ENCODE measurements at places on chromosomes 1 and 21.

GRCh38 chr1:1601564-1602303 is 1.8 kb upstream of the FNDC10 start:
- peaks cover 22% of the 10 kb centered on the region for H3K4me1 ChIP-seq
- H3K27ac ChIP-seq, result no peak overlapping the region
- no peak overlapping the region for H3K4me3 ChIP-seq
- no peaks in the 10 kb centered on the region for H3K36me3 ChIP-seq

GRCh38 chr21:33897739-33898138 is 17.9 kb downstream of the ATP5PO start:
- H3K36me3 ChIP-seq, result peaks cover 19% of the 10 kb centered on the region
- H3K4me3 ChIP-seq, result no peak overlapping the region
- H3K27ac ChIP-seq, result no peak overlapping the region
- no peak for DNase-seq
- H3K27me3 ChIP-seq, result no peaks in the 10 kb centered on the region

DNA sequence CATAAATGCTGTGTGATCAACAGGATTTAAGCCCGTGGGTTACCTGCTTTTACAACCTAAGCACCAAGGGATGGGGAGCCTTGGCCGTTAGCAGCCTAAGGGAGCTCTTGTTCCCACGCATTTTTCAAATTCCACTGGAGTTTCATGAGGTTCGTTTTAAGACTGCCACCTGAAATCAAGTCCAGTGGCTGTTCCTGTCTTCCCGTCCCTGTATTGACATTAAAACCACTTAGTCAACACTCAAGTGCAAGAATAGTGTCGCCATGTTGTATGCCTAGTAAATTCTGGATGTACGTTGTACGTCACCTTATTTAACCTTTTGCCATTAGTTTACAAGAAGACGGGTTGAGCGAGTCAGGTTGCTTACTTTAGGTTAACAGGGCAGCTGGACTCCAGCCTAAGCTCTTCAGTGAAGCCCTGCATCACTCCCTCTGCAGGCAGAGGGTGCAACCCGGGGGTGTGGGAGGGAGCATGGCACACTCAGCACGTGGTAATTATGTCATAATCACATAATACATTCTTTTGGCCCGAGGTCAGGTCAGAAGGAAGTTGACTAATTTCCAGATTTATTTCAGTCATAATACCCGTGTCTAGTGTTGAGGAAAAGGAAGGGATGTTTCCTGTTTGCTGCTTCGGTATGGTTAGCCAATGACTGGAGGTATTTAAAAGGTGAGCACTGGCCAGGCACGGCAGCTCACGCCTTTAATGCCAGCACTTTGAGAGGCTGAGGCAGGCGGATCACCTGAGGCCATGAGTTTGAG is 42.5 kb downstream of the CNST start:
- DNase-seq, result no peak
- no peaks in the 10 kb centered on the region for H3K4me1 ChIP-seq
- no peak overlapping the region for H3K4me3 ChIP-seq
- peak overlapping the region; percentile 15 for H3K27ac ChIP-seq

DNA sequence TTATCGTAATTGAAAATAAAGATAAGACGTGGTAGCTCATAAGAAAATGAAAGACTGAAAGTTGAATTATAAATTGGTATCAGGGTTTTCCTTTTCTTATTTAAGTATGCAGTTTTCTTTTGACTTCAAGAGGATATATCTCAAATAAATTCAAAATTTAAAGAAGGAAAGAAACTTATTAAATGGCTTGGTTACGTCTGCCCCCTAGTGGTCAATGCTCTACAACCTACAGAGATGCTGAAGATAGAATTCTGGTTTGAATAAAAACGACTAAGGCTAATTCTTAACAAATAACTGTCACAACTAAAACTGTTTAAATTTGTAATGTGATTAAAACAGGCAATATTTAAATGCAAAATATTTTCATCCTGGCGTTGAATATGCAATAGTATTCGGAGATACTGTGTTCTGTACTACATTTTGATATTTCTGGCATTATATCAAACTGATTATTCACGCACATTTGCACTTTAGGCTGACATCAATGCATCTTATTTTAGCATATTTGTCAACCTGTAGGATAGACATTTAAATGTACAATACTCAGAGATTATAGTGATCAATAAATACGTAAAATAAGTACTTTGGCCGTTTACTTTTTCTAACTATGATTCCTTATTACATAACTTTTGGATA is 26.8 kb downstream of the IFI44 start:
- H3K4me3 ChIP-seq, result no peak overlapping the region
- no peak overlapping the region for H3K27ac ChIP-seq
- no peaks in the 10 kb centered on the region for H3K36me3 ChIP-seq
- no peaks in the 10 kb centered on the region for H3K27me3 ChIP-seq
- peaks cover 6% of the 10 kb centered on the region for H3K4me1 ChIP-seq

DNA sequence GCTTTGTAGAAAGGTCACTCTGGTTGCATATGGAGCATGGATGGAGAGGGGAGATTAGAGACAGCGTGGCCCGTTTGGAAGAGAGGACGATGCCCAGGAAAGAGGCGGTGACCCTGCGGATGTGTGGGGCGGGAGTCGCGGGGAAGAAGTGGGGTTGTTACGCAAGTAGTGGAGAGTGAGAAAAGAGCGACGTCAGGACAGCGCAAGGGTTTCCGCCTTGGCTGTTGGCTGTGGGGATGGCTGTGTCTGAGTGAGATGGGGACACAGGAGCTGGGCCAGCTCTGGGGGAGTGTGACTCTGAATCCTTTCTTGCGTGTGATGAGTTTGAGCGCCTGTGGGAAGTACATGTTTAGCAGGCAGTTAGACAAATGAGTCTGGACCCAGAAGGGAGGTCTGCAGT is 3.8 kb downstream of the B4GALT2 start:
- peaks cover 35% of the 10 kb centered on the region for H3K36me3 ChIP-seq
- no peaks in the 10 kb centered on the region for H3K27me3 ChIP-seq
- peaks cover 14% of the 10 kb centered on the region for H3K4me1 ChIP-seq
- H3K27ac ChIP-seq, result no peak overlapping the region
- H3K4me3 ChIP-seq, result no peak overlapping the region
- DNase-seq, result no peak

DNA sequence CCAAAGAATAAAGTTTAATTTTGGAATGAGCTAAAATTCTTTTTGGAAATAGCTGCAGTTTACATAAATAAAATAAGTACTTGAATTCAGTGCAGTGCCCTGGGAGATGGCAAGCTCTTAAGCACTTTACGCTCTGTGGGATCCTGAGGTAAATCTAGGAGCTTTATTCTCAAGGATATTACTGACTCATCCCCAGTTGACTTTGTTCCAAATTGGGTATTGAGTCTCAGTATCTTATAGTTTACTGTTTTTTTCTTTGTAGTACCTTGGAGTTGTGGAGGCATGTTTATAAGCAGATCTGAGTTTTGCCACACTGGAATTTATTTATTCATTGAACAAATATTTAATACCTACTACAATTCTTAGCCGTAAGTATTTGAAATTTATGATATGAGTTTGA is 27.4 kb upstream of the HRNR start:
- no peak overlapping the region for H3K4me3 ChIP-seq
- no peaks in the 10 kb centered on the region for H3K27me3 ChIP-seq
- no peaks in the 10 kb centered on the region for H3K4me1 ChIP-seq
- no peak overlapping the region for H3K27ac ChIP-seq
- H3K36me3 ChIP-seq, result no peaks in the 10 kb centered on the region
- no peak for DNase-seq

DNA sequence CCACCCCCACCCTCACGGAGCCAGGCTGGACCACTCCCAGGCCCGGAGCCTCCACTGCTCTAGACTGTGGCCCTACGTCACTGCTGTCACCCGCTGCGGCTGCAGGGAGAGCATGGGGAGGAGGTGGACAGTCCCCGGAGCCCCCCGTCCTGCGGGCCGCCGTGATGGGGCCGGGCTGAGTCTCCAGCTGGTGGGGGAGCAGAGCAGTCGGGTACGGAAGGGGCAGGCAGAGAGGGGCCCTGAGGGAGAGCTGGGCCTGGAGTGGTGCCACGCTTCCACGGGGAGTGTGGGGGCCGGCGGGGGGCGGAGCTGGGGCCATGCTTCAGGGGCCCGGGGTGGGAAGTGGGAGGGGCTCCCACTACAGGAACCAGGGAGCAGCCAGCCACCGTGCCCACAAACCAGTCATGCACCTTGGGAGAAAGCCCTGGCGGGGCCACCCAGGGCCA is 98.9 kb upstream of the KCNK1 start:
- H3K36me3 ChIP-seq, result no peaks in the 10 kb centered on the region
- H3K27ac ChIP-seq, result no peak overlapping the region
- H3K27me3 ChIP-seq, result no peaks in the 10 kb centered on the region
- no peaks in the 10 kb centered on the region for H3K4me1 ChIP-seq
- no peak for DNase-seq

DNA sequence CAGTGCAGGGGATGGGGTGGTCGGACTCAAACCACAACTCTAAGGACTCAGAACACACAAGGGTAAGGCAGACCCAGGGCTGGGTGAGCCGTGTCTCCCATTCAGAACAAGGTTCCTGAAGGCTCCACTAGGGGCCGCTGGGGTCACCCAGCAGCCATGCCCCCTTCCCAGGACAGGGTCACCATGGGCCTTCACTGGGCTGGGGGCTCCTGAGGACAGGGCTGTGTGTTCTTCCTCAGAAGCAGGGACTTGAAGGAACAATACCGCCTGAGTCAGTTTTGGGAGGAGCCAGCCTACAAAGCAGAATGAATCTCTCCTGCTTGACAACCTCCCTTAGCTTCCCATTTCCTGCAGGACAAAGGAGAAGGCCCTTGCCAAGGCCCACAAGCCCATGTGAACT is 15.4 kb downstream of the RIMS3 start:
- H3K4me1 ChIP-seq, result peaks cover 31% of the 10 kb centered on the region
- no peak overlapping the region for H3K4me3 ChIP-seq
- H3K36me3 ChIP-seq, result no peaks in the 10 kb centered on the region
- H3K27me3 ChIP-seq, result no peaks in the 10 kb centered on the region
- H3K27ac ChIP-seq, result no peak overlapping the region

DNA sequence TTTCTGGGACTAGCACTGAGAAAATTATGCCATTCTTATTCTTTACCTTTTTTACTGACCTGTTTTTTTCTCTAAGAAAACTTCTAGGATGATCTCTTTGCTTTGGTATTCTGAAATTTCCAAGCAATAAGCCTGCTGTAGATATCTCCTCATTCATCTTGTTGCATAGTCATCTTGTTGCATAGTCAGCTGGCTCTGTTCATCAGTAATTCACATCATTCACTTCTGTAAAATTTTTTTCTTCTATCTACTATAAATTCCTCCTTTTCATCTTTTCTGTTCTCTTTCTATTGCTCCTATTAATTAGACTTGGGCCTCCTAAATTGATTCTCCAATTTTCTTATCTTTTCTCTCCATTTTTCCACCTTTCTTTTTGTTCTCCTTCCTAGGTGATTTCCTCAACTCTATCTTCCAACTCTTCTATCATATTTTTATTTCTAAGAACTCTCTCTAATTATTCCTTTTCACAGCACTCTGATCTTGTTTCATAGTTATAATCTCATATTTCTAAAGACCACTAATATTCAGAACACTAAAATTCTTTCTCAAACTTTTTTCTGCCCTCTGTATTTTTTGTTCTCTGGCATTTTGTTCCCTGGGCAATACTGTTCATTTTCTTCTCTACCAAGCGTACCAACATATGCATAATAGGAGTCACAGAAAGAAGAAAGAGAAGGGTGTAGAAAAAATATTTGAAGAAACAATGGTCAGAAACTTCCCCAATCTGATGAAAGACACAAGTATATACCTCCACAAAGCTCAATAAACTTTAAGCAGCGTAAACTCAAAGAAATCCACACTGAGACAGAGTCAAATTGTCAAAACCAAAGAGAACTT is 17.7 kb downstream of the TUT4 start:
- H3K4me1 ChIP-seq, result no peaks in the 10 kb centered on the region
- H3K36me3 ChIP-seq, result no peaks in the 10 kb centered on the region
- no peak for DNase-seq
- no peaks in the 10 kb centered on the region for H3K27me3 ChIP-seq
- H3K27ac ChIP-seq, result no peak overlapping the region

GRCh38 chr1:188817814-188818213 is 1659.8 kb downstream of the BRINP3 start:
- no peak overlapping the region for H3K4me3 ChIP-seq
- H3K27me3 ChIP-seq, result no peaks in the 10 kb centered on the region
- H3K27ac ChIP-seq, result no peak overlapping the region

DNA sequence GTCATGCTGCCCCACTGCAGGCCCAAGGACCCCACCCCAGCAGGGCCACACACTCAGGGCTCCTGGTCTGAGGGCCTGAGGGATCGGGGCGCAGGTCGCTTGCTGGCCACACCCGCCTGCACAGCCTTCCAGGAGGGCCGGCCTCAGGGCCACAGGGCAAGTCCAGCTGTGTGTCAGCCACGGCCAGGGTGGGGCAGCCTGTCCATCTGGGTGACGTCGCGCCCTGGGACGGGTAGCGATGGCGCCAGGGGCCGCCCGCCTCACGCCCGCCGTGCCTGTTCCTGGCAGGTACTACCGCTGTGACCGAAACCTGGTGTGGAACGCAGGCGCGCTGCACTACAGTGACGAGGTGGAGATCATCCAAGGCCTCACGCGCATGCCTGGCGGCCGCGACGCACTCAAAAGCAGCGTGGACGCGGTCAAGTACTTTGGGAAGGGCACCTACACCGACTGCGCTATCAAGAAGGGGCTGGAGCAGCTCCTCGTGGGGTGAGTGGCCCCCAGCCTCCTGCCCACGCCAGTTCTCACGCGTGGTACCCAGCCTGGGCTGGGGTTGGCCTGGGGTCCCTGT is 2.5 kb downstream of the COL6A1 start:
- H3K4me3 ChIP-seq, result no peak overlapping the region
- peaks cover 15% of the 10 kb centered on the region for H3K27me3 ChIP-seq
- no peak for DNase-seq
- H3K27ac ChIP-seq, result no peak overlapping the region
- H3K36me3 ChIP-seq, result peaks cover 37% of the 10 kb centered on the region
- H3K4me1 ChIP-seq, result peaks cover 9% of the 10 kb centered on the region

- no peak for DNase-seq
- peaks cover 9% of the 10 kb centered on the region for H3K4me1 ChIP-seq
- H3K4me3 ChIP-seq, result no peak overlapping the region
- H3K27ac ChIP-seq, result no peak overlapping the region
Measured at GRCh38 chr1:26031611-26032220, 10.1 kb downstream of the EXTL1 start.

- no peaks in the 10 kb centered on the region for H3K4me1 ChIP-seq
- no peak overlapping the region for H3K4me3 ChIP-seq
- H3K27me3 ChIP-seq, result no peaks in the 10 kb centered on the region
- no peak overlapping the region for H3K27ac ChIP-seq
Measured at GRCh38 chr1:180247061-180247460, 17.0 kb downstream of the LHX4 start.

DNA sequence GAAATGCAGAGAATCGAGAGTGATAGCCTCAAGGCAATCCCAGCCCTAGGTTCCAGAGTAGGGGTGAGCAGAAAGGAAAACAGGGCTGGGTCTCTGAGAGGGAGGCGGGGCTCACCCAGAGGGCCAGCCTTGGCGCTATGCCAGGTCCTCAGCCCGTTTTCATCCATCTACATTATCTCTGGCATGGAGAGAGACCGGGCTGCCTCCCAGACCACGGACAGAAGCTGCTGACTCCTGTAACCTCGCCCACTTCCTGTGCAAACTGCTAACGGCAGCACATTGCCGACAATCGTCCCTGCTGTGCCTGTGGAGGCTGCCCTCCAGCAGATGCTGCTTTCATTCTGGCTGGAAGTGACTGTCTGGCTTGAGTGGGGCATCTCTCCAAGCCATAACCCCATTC is 569.1 kb downstream of the NPHP4 start:
- H3K27me3 ChIP-seq, result no peaks in the 10 kb centered on the region
- H3K4me3 ChIP-seq, result no peak overlapping the region
- no peak for DNase-seq
